ENCODE measurements at places on chromosomes 1 and 21.

GRCh38 chr1:171220081-171220420, 28.2 kb upstream of the FMO1 start:
- no peak for DNase-seq

DNA sequence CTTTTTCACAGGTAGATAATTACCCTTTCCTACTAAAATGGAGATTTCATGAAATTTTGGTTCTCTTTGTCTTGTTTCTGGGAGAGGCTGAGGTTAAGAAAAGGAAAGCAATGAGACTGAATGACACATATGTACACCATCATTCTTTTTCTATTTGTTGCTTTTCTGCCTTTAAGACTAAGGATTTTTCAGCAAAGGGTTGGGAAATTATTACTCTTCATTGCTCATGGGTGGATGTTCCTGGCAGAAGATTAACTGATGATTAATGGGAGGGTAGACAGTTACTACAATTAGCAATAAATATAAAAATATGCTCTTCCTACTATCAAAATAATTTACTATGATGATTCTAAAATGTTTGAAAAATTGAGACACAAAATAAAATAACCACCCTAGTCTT, 316.5 kb upstream of the USP24 start:
- DNase-seq = no peak

DNA sequence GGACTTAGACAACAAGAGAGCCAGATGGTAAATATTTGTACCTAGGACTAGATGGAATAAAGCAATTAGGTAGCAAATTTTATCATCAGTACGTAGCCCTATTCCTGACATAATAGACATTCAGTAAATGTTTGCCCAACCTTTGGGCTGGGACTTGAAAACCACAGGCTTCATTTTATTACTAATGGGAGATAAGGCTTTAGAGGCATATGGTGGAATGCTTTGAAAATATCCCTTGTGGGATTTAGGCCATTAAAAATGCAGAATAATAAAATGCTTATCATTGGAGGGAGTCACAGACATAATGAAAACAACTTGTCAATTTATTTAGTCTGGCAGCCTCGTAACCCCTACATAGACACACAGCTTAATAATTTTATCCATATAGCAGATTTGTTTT, 296.1 kb upstream of the SPAG17 start:
- no peak for DNase-seq

DNA sequence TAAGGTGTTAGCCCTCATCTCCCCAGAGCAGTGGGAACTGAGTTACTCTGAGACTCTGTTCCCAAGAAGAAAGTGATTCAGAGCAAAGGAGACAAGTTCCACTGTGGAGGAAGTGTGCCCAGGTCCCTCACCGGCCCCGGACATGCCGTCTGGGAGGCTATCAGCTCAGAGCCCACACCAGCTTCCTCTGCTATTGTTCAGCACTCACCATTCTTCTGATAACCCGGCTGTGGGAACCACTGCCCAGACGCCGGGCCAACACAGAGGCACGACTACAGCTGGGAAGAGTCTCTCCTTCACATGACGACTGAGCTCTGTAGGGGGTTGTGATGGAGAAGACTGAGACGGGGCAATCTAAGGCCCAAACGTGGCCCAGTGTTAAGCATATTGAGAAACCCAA, 34.2 kb upstream of the GJA5 start:
- no peak for DNase-seq

GRCh38 chr1:58931756-58932155, 147.9 kb upstream of the JUN start:
- DNase-seq = no peak

GRCh38 chr1:71638081-71638766, 557.4 kb upstream of the ZRANB2 start:
- DNase-seq = no peak

DNA sequence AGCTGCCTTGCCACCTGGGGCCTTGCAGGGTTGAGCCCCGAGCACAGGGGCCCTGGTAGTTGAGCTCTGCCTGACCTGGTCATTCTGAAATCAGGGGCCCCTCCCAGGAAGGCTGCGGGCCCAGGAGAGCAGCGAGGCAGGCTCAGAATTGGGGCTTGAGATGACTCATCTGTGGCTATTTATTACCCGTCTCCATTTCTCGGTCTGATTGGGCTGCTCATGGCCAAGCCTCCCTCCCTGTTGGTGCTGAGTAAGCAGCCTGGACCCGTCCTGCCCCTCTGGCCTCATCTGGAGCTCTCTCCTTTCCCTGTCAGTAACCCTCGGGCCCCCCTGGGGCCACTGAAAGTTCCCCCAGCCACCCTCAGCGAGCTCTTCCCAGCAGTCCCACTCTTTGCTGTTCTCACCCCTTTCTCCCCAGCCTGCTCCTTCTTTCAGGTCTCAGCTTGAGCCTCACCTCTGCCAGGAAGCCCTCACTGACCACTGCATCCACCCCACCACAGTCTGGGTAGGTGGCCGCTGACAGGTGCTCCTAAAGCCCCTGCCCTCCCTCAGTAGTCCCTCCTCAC, 11.0 kb upstream of the TNFRSF8 start:
- DNase-seq = peak; percentile 38

GRCh38 chr1:200873671-200874397, 1.1 kb downstream of the GPR25 start:
- DNase-seq = no peak

DNA sequence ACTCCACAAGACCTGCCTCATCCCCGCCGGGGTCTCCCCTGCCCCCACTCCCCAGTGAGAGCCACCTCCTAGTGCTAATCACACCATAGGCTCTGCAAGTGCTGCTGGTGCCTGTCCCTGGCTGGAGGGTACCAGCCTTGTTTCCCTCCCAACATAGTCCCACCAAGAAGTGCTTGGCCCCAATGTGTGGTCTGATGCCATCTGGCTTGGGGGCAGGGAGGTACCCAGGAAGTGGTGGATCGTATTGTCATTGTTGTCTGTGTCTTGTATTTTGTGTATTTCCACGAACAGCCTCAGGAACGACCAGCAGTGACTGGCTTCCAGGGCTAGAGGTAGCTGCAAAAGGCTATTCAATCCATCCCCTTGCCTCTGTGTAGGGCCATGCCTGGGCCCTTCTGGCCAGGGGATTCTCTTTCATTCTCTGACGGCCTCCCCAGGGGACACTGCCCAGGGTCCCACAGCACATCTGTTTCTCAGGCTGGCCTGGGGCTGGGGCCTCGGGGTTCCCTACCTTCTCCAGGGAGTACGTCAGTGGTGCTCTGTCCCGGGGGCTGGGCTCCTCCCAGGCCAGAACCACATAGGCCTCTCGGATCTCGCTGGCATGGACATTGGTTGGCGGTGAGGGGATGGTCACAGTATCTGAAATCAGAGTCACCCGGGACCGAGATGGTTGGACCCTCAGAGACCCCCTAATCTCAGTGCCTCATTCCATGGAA, 22.8 kb downstream of the MYOM3 start:
- DNase-seq = no peak

DNA sequence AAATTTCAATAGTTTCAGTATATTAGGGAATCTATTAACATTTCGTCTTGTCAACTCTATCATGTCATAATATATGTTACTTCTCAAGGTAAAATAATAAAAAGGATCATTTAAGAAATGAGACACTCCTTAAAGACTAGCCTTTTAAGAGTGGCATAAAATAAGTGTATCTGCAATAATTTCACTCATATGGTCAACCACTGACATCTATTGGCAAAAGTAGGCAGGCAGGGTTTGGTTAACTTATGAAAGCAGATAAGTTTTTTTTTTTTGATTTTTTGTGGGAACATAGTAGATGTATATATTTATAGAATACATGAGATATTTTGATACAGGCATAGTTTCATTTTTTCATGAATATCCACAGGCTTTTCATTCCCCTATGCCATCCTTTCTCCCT, 5.5 kb upstream of the RGS21 start:
- DNase-seq = no peak

GRCh38 chr1:163399976-163400601, 78.3 kb downstream of the NUF2 start:
- no peak for DNase-seq

GRCh38 chr1:241323514-241324195, 33.4 kb downstream of the RGS7 start:
- no peak for DNase-seq

GRCh38 chr1:180652792-180653191, 21.0 kb downstream of the XPR1 start:
- DNase-seq = no peak

DNA sequence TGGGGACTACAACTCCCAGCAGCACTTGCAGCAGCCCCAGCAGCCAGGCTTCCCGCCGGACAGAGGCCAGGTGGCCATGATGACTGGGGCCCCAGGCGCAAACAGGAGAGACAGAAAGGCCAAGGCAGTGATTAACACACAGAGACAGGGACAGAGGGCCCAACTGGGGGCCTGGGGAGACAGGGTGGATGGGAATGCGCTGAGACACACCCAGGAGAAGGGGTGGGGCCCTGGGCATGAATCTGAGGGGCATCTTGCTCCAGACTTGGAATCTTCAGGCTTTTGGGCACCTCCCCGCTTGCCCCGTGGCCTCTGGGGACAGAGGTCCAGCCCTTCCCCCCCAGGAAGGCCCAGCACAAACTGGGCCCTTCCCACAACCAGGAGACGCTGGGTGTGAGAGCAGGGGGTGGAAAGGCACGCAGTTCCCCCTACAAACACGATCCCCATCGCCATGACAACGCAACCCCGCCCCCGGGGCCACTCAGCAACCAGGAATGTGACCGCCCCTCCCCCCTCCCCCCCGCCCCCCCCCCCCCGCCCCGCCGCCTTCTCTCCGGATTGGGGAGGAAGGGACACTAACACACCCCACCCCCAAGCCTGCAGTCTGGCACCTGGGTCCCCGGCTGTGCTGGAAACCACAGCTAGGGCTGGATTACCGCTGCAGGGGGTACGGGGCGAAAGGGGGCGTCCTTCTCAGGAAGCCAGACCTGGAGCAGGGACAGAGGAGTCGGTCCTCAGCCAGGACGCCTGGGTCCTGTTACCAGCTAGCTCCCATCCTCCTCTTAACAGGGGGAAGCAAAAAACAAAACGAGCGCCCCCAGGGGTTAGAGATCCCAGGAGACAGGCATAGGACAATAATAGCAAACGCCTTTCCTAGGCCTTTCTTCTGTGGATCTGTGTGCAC, 4.5 kb downstream of the HDGF start:
- peak; percentile 83 for DNase-seq

DNA sequence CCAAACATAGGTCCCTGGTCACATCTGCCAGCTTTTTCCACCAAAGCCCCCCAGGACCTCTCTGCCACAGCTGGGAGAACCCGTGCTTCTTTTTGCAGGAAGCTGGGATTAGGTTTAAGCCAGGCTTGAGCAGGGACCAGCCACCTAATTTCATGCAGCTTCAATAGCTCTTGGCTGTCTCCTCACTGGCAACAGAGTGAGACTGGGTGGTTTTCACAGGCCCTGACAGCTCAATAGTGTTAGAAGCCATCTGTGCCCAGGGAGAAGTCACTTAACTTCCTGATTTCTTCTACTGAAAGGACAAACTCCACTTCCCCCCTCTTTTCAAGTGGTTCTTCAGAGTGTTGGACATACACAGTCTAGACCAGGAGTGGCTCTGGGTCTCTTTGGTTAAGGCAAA, 20.4 kb upstream of the SRSF4 start:
- no peak for DNase-seq

GRCh38 chr1:206568779-206569352, 43.4 kb downstream of the EIF2D start:
- DNase-seq = no peak

DNA sequence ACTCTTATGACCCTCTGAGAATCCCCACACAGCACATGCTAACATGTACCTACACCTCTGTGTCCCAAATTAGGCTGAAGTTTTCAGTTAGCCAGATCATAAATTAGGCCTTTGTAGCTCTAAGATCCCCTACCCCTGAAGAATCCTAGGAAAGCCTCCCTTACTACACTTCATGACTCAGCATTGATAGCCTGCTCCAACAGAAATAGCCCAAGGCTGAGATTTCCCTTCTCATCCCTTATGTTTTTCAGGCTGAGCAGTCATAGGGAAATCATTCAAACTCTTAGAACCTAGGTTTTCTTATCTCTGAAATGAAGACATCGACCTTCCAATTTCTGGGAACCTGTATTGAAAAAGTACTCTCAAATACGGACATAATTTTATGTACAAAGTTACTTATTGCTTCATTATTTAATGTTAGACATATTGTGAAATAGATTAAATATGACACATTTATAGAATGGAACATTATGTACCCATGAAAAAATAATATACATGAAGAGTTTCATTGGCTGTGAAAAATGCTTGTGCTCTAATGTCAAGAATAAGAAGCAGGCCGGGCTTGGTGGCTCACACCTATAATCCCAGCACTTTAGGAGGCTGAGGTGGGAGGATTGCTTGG, 122.4 kb upstream of the UBE2U start:
- no peak for DNase-seq

GRCh38 chr1:77978293-77978968, 441 bp downstream of the FUBP1 start:
- peak; percentile 73 for DNase-seq
